ENCODE measurements at places on chromosomes 3 and 15. TPM values are rescaled to one million over a fixed set of nuclear protein-coding genes. Genes with fewer than 3 reads are reported as not detected.

The HEG1 gene
- 107 TPM for total RNA-seq

The RARB gene
- 5.9 TPM for total RNA-seq

The DPP8 gene
- total RNA-seq: 31.3 TPM

The MGLL gene
- 61.0 TPM for total RNA-seq

The NOX5 gene
- not detected for total RNA-seq

The SLC12A1 gene
- not detected for total RNA-seq

The B3GNT5 gene
- total RNA-seq: 19.9 TPM

The SCAANT1 gene
- not detected for total RNA-seq

The USP19 gene
- 34.2 TPM for total RNA-seq

The GOLGA6A gene
- 0.12 TPM for total RNA-seq

Measured in chondrocyte (in vitro differentiated cells).